ENCODE measurements at places on chromosomes 4 and X. TPM values are rescaled to one million over a fixed set of nuclear protein-coding genes. Genes with fewer than 3 reads are reported as not detected.

DNA sequence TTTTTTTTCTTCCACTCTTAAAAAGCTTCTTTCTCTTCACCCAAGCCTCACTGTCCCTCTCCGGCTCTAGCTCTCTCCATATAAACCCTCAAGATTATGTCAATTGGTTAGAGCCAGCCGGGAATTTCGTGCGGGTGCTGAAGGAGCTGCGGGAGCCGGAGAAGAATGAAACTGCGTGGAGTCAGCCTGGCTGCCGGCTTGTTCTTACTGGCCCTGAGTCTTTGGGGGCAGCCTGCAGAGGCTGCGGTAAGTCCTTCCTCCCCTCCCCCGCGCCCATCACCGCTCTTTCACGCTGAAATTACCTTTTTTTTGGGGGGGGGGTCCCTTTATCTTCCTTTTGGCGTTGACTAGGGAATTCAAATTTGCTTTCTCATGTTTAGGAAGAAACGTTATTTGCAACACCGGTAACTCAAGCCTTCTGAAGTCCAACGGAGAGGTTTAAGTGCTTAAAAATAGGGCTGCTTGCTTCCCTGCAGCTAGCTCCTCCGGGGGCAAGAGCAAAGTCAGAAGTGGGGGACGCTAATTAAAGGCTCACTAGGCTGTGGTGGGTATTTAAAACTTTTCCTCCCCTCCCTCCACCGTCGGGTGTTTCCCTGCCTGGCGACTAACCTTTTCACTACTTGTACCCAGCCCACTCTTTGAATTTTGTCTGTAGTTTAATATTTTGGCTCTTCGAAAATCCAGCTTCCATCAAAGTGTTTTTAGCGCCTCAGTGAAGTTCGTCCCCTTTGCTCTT, 491 bp downstream of the COL4A5 start:
- peak; percentile 47 for DNase-seq

TCEANC gene
- total RNA-seq, result 3.2 TPM

DNA sequence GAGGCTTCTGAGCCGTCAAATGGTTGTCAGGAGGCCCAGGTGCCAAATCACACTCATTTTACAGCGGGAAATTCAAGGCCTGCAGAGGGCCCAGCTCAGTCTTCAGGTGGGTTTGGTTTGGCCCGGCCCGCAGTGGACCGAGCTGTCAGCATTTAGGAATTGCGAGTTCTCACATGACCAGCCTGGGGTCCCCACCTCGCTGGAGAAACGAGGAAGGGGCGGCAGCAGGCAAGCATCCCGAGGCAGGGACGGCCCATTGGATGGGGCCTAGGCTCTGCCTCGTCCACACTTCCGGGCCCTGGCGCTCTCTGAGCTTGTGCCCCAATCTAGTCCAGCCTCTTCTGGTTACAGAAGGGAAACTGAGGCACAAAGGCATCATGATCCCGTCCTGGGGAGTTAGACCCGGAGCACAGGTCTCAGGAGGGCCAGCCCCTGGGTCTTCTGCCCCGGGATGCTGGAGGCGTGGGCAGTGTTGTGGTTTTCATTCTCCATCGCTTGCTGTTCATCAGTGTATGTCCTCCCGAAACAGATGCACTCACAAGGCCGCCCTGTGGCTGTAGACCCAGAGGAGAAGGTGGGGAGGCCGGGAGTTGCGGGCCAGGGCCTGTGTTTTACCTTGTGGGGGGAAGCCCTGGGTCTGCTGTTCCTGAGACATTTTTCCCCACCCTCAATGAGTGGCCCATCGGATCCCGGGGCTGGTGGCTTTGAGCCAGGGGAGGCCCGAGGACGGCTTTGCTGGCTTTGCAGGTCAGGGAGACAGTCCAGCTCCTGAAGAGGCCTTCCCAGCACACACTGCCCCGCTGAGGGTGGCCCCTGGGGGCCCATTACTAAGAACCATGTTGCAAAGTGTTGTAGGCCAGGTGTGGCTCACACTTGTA, 8.9 kb downstream of the PSAPL1 start:
- DNase-seq, result no peak

GRCh38 chrX:56563231-56564161, at the start of gene UBQLN2:
Gene UBQLN2, plus strand, starts transcription at chrX:56563627. Its CDS starts 247 bp downstream, at chrX:56563874.
- DNase-seq, result peak; percentile 86

DNA sequence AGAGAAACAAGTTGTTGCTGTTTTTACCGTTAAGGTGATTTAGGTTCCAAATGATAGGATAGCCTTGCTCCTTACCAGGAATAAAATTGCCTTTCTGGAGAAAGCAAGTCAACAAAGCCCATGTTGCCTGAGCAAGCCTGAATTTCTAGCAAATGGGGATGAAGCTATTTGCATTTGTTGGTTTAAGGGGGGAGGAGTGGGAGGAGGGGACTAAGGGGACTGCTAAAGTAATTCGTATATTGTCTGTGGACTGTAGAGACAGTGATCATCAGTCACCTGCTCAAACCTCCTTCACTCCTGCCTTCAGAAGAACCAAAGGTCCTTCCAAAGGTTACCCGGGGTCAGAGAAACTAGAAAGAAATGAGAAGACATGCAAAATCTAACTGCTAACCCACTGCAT, 65.8 kb downstream of the SCML2 start:
- DNase-seq, result no peak

- no peak for DNase-seq
These were observed 75.9 kb upstream of the AFAP1 start for GRCh38 chr4:8015512-8015911.

DNA sequence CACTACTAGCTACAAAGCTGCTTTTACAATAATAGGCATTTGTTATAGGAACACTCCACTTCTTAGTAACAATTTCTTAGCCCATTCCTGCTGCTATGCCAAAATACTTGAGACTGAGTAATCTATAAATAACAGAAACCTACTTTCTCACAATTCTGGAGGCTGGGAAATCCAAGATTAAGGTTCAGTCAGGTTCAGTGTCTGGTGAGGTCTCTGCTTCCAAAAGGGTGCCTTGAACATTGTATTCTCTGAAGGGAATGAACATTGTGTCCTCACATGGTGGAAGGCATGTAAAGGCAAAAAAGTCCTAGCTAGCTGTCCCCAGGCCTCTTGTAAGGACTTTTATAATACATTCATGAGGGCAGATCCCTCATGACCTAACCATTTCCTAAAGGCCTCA, 7.0 kb downstream of the SLC9B1 start:
- DNase-seq, result no peak

MAGIX gene
- 0.60 TPM for total RNA-seq

GRCh38 chr4:71239365-71239764, 99.5 kb upstream of the SLC4A4 start:
- DNase-seq, result no peak

IBSP gene
- total RNA-seq, result not detected

DNA sequence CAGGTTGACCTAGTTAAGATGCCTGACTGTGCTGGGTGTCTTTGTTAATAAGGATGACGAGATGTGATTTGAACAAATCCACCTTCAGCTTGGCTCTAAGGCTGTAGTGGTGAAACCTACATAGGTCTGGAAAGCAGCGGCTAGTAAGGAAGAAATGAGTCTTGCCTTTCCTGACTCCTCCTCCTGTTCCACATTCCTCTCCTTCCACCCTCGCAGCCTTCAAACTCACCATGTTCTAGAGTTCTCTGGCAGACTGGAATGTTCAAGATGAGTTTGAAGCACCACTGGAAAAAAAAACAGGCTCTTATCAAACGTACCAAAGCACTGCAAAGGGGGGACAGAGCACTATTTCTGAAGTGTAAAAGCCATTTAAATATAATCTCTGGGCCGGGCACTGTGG, 395.4 kb downstream of the BMPR1B start:
- no peak for DNase-seq

NAP1L5 gene
- total RNA-seq, result 2.6 TPM

GRCh38 chr4:158826882-158827281, 58.1 kb downstream of the FNIP2 start:
- peak; percentile 77 for DNase-seq

GRCh38 chr4:45063696-45064095, 337.3 kb upstream of the GNPDA2 start:
- DNase-seq, result no peak

DNA sequence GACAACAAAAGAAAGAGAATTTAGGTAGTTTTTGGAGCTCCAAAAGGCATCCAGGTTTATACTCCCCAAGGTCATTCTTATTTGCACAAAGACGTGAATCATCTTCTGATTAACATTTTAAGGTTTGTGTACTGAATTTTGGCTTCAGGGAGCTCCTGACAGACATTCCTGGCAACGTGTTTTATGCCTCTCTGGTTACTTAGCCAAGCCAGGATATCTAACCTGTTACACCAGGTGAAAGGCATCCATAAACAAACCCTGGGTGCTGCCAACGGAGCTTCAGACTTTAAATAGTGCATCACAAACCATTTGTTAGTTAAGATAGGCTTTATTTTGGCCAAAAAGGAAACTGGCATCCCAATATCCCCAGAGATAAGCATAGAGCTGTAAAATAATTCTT, 997.3 kb downstream of the ARAP2 start:
- DNase-seq, result no peak

- DNase-seq, result no peak
These were observed 157.8 kb downstream of the DHX15 start for GRCh38 chr4:24426557-24426956.

DNA sequence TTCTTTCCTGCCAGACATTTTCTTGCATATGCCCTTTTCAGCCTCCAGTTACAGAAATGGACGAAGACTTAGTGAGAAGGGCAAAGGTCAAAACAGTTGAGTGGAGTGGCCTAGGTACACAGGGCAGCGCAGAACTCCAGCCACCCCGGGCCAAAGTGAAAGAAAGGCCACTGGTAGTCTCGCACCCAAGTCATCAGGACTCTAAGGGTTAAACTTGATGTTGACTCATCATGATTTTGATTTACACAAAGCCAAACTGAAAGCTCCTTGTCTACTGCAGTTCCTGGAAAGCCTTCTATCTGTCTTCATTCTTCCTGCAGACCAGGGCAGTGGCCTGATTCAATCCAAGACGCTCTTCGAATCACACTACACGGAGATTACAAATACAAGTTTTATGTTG, 2.6 kb upstream of the IL13RA1 start:
- DNase-seq, result peak; percentile 30

- DNase-seq, result no peak
These were observed 26.1 kb downstream of the ZRSR2 start for GRCh38 chrX:15816438-15816809.

GRCh38 chrX:48883729-48884128, 13.8 kb downstream of the TIMM17B start:
- DNase-seq, result no peak

GRCh38 chr4:151408630-151409469, at the start of gene FHIP1A:
Gene FHIP1A, plus strand, starts transcription at chr4:151409176. Its CDS starts 157,084 bp downstream, at chr4:151566260.
- peak; percentile 50 for DNase-seq

DNA sequence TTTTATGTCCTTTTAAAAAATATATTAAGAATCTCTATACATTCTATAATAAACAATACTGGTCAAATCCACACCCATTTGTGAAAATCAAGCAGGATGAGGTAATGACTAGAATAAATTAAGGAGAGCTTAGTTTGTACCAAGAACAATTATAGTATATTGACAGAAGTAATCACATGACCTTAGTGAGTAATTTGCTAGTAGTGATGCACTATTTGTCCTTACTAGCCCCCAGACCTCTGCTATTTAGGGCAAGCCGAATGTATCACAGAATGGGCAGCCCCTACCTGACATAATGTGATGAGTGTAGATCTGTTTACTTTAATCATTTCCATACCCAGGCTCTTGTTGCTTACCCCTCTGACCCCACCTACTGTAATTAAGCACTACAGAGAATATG, 15.8 kb downstream of the ATP1B4 start:
- no peak for DNase-seq

ITGB1BP2 gene
- total RNA-seq, result 0.40 TPM

Measured in lung microvascular endothelial cell (primary cell).